Left cardiac atrium (tissue), 4 donors: ENCODE measurements at places on chromosomes 7 and 10. TPM values are rescaled to one million over a fixed set of nuclear protein-coding genes. Genes with fewer than 3 reads are reported as not detected.

DNA sequence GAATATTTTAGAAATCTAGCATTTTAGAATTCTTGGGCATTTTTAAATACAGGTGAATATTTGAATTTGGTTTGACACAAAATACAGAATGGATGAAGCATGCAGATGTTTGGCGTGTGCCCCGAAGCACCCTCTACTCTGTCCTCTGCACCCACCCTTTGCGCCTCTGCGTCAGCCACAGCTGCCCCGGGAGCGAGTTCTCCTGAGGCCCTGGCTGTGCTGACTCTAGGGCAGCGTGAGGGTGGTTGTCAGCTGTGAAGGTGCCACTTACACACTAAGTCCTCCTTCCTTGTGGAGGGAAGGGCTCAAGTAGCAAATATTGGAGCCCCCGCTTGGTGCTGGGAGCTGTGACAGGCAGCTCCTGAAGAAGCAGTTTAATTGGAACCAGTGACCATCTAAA is 48.4 kb downstream of the DAGLB start:
- DNase-seq = no peak

GRCh38 chr10:21497177-21497807 is 28.2 kb downstream of the SKIDA1 start:
- peak; percentile 97 for DNase-seq

DNA sequence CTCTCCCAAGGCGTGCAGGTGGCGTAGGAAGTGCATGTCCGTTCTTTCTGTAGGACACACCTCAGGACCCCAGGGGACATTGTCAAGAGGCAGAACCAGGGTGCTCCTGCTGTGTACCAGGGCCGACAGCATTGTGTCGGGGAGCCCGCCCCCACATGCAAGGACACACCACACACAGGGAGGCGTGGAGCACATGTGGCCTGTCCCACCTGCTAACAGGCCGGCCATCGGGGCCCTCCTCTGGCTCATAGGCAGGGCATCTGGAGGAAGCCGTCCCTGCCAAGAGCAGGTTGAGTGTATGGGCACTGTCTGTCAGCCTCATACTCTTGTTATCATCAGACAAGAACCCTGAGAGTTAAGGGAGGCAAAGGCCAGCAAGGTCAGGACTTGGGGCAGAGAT is 12.7 kb downstream of the RET start:
- DNase-seq = no peak

DNA sequence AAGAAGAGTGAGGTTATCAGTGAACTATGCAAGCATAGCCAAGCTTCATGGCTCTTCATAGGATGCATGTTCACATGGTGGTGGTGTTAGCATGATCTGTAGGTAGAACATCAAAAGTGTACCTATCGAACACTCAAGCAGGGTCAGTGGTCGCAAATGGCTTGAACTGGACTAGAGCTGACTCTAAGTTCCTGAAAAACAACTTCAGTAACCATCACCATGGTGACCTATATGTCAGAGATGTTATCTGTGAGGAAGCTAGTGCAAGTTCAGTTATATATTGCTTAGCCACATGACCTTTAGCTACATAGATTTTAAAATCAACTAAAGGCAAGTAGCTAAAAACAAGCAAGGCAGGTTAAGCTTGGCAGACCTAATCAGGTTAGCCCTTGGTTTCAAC is 163.1 kb upstream of the AGR3 start:
- no peak for DNase-seq

GRCh38 chr10:91077549-91078071 is 142.9 kb upstream of the PCGF5 start:
- DNase-seq = peak; percentile 81

DNA sequence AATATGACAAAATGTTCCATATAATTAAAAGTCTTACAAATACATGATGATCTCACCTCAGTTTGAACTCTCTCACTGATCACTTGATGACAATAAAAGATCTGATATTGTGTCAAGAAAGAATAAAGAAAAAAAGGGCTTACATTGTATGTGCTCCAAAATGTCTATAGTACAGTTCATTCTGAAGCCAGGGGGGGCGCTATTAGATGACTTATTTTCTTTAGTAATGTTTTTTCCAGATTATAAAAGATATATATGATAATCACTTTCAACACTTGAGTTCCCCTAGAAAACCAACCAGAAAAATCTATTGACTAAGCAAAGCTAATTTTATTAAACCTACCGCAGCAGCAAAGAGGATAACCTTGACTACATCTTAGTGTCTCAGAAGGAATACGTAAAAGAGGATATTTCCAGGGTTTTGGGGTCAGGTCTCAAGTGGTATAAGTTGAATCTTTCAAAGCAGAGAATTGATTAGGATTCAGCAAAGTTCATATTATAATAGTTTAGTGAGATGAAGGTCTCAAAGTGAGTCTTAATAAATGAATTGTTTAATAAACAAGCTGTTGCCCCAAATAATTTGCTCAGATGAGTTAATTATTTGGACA is 55.8 kb downstream of the PTN start:
- DNase-seq = no peak

GRCh38 chr7:88132725-88133124 is 87.1 kb downstream of the SRI start:
- no peak for DNase-seq

- no peak for DNase-seq
Measured at GRCh38 chr10:58867683-58868082, 308.8 kb upstream of the PHYHIPL start.

DNA sequence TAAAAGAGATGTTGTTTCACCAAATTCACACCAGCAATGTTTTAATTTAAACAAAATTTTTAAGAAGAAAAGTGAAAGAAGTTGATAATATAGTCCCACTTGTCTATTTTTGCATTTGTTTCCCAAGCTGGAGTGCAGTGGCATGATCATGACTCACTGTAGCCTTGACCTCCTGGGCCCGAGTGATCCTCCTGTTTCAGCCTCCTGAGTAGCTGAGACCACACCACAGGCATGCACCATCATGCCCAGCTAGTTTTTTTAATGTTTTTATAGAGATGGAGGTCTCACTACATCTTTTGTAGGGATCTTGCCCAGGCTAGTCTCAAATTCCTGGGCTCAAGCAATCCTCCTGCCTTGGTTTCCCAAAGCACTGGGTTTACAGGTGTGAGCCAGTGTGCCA is 14.1 kb upstream of the NDUFA5 start:
- no peak for DNase-seq

GRCh38 chr10:3010816-3011460 is 56.4 kb upstream of the PFKP start:
- no peak for DNase-seq

GRCh38 chr7:78368771-78369170 is 570.2 kb downstream of the PHTF2 start:
- no peak for DNase-seq

- no peak for DNase-seq
Measured at GRCh38 chr10:71214641-71215559, 2.5 kb downstream of the UNC5B start.

DNA sequence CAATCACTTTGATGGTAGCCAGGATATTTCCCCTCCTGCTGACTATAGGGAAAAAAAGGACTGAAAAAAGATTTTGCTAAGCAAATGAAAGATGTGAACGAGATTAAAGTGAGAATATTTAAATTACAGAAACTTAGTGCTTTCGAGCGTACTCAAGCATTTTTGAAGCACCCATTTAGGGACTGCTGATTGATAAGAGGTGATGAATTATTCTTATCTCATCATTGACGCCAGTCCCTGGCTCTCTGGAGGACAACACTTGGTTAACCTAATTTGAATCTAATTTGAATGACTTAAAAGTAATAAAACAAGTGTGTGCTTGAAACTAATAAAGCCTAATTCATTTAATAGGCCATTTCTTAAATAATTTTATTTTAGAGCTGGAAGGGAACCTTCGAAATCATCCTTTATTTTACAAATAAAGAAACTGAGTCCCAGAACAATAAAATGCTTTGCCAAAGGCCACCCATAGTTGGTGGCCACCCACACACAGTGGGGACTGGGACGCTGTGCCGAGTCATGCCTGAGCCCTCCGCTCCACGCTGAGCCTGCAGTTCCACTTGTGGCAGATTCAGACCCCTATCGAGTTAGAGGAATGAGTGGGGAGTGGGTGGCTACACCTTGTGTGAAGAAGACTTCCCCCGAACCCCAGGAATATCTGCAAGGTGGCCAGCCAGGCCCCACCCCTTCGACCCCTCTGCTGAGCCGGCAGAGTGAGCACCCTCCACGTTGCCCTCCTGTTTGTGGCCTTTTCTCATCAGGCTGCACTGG is 61.1 kb upstream of the SAMD8 start:
- no peak for DNase-seq

DNA sequence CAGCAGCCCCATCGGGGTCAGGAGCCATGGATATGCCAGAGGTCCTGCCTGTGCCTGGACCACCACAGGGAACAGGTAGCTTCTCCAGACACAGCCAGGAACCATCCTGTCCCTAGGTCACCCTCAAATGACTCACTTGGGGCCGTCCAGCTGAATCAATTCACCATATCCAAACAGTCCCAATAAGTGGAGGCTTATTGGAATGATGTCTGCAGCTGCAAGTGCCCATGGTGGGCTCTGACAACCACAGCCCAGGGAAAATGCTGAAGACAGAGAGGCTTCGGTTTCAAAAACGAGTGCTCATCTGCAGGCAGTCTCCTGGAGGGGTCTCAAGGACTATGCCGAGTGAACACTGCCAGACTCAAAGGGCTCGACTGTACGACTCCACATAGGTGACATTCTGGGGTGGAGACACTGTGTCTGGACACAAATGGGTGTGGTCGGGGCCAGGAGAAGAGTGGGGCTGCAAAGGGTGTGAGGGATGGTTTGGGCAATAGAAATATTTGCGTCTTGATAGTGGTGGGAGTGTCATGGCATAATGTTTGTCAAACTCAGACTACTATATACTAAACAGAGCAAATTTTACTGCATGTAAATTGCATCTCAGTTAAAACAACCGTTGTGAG is 204.8 kb downstream of the TNS3 start:
- no peak for DNase-seq

Gene NKX6-2
- not detected for total RNA-seq

Gene DRGX
- not detected for total RNA-seq

Gene ZNF33A
- 16.8 TPM for total RNA-seq

Gene PON1
- not detected for total RNA-seq

Gene LRMDA
- 57.8 TPM for total RNA-seq

Gene GUSB
- total RNA-seq = 25.8 TPM
